ENCODE measurements at places on chromosomes 5 and 9.
A peak's percentile ranks its signal among the peaks of the same experiment; 100 is the strongest.

DNA sequence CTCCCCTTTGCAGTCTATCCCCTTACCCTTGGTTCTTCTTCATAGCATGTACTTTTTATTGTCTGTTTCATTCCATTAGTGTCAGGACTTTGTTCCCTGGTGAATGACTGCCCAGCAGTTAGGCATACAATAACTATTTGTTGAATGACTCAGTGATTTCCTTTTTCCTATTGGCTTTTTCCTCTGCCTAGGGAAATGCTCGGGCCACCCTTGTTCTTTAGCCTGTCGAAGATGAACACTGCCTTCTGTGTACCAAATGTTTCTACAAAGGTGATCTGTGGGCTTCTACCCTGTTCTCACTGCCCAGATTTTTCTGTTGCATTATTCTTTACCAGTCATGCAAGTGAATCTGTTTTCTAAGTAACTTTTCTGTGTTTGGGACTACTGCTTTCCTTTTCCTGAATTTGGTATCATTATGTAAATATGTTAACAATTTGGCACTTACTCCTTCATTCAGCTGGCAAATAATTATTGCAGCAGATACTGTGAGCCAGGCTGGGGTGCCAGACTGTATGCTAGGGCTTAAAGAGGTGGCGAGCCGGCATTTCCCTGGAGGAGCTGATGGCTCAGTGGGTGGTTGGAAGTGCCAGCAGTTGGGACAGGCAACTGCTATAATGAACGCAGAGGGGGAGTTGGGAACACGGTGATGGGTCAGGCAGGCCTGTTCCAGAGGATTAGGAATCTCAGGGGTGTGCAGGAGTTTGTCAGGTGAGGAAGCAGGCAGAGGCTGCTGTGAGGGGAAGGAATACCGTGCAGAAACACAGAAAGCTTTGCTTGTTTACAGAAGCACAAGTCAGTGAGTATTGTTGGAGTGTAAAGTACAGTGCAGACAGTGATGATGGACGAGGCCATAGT lies 30.6 kb downstream of the KDM4C start:
- no peak for DNase-seq

DNA sequence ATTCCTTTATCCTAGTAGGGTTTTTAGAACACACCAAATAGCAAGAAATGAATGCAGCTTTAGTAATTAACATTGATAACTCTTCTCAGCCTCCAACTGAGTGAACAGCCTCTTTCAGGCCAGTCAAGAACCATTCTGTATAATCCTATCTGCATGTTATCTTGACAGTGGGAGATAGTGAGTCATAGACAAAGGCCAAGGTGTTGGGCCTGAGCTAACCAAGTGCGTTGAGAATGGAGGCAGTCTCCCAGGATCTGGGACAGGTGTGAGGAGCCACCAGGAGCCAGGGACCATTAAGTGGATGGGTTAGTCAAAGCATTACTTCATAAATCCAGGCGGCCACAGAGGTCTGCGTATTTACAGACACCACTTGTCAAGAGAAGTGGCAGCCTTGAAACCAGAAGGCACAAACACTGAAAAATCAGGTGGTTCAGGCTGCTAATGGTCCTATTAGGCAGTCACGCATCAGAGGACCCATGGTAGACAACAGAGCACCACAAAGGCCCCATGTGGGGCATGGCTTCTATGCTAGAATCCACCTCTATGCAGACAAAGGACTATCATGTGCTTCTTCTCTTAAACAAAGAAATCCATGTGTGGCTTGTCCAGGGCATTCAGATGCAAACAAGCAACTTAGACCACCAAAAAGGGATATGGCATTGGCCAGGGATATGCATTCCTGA lies 409.7 kb upstream of the PIK3R1 start:
- no peak for DNase-seq

- DNase-seq, result no peak
Measured at GRCh38 chr5:146003852-146004251, 67.5 kb downstream of the SH3RF2 start.

DNA sequence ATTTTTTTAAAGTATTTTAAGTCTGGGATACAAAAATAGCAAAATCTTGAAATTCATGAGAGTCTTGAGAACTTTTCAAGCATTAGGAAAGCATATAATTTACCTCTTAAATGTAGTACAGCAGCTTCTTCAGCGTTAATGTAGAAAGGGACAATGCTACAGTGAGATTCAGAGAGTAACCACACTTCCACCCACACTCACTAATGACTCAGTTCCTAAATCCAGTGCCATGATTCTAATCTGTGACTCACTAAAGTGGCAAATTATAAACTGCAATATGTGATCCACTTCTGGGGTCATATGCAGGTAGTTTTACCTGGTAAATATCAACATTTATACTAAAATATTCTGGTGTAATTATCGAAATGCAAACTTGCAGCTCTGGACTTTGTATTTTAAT lies 434.5 kb upstream of the TUSC1 start:
- no peak for DNase-seq

GRCh38 chr9:99475401-99476065 lies 253.5 kb downstream of the SEC61B start:
- DNase-seq, result no peak

- DNase-seq, result no peak
Measured at GRCh38 chr9:123412171-123412820, 56.3 kb downstream of the CRB2 start.

DNA sequence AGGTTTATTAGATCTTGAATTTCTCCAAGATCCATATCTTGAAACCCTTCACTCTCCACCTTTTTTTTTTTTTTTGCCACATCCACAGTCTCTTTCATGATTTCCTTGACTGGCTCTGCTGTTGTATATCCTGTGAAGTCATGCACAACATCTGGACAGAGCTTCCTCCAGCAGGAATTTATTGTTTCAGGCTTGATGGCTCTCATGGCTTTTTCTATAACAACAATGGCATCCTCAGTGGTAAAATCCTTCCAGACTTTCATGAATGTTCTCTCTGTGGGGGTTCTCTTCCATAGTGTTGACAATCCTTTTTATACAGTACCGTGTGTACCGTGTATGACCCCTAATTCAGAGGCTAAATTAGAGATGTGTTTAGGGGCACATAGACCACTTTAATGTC lies 24.0 kb downstream of the RANBP17 start:
- no peak for DNase-seq

DNA sequence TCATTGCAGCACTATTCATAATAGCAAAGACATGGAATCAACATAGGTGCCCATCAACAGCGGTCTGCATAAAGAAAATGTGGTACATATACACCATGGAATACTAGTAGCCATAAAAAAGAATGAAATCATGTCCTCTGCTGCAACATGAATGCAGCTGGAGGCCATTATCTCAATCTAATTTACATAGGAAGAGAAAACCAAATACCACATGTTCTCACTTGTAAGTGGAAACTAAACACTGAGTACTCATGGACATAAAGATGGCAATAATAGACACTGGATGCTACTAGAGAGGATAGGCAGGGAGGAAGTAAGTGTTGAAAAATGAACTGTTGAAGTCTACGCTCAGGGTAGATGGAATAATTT lies 203.9 kb upstream of the CDH9 start:
- no peak for DNase-seq

- DNase-seq, result no peak
Measured at GRCh38 chr9:113910036-113910639, 34.0 kb downstream of the ZNF618 start.

GRCh38 chr5:148145916-148146315 lies 22.4 kb upstream of the SPINK14 start:
- no peak for DNase-seq

DNA sequence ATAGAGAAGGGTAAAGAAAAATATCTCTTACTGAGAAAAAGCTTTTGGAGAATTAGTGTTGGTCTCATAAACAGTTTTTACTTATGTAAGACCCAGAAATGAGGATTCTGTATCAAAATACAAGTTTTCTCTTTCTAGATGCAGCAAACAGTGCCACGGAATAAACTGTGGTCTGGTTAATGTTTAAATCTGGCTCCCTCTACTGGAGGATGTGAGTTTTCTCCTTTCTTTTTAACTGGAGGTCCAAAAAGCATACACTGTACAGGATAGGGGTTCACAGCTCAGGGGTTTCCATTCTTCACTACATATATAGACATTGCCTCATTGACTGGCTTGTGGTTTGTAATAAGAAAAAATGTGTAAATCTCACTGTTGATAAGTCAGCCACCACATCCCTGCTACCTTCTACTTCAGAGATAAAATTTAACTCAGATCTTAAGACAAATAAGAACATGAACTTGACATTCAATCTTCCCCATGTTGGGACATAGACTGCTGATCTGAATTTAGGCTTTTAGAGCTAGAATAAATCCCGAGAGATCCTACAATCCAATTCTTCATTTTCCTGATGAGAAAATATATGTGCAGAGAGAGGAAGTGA lies 98.9 kb downstream of the CFAP95 start:
- peak; percentile 54 for DNase-seq

- DNase-seq, result no peak
Measured at GRCh38 chr5:159410480-159410879, 80.2 kb upstream of the IL12B start.
